ENCODE measurements at places on chromosomes 6 and 20.

DNA sequence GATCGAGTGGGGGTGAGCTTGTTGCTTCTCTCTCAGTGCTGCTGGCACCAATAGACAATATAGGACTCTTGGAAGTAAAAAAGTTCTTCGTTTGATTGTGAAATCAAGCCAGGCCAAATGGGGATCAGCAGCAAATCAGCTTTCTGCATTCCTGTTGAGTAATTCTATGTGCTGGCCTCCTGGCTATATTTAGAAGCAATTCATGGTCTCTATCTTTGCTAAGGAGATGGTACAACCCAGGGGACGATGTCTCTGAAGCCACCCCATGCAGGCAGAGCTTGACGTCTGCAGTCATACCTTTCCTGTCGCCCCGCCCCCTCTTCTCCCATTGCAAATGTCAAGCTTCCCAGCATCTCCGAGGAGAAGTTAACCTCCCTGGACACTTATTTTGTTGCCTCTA is 199.1 kb downstream of the SCP2D1 start:
- DNase-seq = no peak

- no peak for DNase-seq
These were observed 41.6 kb upstream of the FOXP4 start for GRCh38 chr6:41504466-41505121.

DNA sequence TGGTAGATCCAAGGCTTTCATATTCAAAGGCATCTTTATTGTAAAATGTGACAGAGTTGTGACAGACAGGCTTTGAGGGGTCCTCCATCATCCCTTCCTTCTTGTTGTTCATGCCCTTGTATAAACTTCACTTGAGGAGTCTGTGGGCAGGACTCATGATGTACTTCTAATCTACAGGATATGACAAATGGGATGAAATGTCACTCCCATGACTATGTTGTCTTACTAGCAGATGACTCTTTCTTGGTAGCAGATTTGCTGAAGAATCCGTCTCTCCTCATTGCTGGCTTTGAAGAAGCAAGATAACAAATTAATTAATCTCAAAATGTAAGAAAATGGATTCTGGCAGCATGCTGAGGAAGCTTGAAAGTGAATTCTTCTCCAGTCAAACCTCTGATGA is 566.1 kb downstream of the TFAP2B start:
- DNase-seq = peak; percentile 75

GRCh38 chr6:16031278-16031981 is 97.5 kb upstream of the MYLIP start:
- no peak for DNase-seq

GRCh38 chr20:54167909-54168872 is 5.6 kb downstream of the CYP24A1 start:
- peak; percentile 77 for DNase-seq

GRCh38 chr20:15056246-15056645 is 718.8 kb upstream of the FLRT3 start:
- DNase-seq = no peak

DNA sequence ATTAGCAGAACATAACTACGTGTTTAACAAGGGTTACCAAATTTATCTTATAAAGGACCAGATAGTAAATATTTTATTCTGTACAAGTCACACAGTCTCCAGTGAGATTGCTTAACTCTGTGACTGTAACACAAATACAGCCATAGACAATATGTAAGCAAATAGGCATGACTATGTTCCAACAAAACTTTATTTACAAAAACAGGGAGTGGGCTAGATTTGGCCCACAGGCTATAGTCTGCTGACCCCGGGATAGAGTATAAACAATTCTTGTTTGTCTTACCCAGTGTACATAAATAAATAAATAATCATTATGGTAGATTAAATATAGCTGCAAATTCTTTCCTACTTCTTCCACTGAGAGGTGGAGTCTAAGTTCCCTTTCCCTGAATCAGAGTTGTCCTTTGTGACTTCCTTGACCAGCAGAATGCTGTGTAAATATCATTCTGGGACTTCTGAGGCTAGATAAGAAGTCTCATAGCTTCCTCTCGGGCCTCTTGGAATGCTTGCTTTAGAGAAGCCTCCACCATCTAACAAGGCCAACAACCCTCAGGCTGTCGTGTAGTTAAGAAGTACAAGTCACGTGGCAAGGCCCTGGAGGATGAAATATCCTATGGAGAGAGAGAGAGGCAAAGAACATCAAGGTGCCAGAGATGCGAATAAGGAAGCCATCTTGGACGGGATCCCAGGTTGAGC is 59.1 kb upstream of the TMEM244 start:
- DNase-seq = no peak

GRCh38 chr6:111192911-111193555 is 105.7 kb downstream of the SLC16A10 start:
- no peak for DNase-seq

DNA sequence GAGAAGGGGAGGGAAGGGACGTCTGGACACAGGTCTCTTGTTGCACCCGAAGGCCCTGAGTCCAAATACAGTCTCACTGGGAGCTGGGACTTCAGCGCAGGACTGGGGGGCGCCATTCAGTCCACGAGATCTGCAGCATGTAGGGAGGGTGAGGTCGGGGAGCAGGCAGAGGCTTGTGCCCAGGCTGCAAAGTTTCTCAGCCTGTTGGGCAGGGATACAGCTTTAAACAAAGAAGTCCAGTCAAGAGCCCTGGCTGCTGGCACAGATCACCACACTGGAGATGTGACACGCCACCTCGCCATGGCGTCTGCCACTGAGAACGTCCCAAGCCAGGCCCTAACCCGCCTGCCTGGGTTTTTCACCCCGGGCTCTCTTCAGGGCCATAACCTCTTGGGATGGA is 256.6 kb downstream of the DLL1 start:
- DNase-seq = no peak

All from HT1080 (cell line).